Activated naive CD4-positive, alpha-beta T cell (primary cell): ENCODE measurements at places on chromosomes 7 and 10.

- DNase-seq = no peak
Observed at GRCh38 chr10:28008054-28008453, 9.2 kb upstream of the ODAD2 start.

DNA sequence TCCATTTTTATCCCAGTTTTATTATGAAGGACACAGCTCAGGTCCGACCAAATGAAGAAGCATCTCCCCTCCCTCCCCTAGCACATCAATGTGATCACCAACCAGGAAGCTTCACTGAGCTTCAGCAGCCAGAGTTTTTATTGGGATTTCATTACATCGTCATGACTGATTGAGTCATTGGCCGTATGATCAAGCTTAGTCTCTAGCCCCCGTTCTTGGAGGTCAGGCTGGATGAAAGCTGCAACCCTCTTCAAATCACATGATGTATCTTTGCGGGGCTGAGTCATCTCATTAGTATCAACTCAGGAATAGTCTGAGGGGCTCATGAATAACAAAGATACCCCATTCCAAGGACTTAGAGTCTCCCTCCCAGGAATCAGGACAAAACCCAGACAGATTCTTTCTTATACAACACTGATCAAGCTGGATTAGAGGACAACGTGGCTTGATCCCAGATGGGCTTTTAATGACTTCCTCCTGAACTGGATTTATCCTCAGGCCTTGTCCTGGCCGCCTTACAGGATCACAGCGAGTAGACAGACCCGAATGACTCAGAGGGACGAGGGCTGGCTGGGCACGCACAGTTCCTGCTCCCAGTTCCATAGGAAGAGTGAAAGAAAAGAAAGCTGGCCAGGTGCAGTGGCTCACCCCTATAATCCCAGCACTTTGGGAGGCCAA is 14.5 kb downstream of the LIMK1 start:
- DNase-seq = no peak

DNA sequence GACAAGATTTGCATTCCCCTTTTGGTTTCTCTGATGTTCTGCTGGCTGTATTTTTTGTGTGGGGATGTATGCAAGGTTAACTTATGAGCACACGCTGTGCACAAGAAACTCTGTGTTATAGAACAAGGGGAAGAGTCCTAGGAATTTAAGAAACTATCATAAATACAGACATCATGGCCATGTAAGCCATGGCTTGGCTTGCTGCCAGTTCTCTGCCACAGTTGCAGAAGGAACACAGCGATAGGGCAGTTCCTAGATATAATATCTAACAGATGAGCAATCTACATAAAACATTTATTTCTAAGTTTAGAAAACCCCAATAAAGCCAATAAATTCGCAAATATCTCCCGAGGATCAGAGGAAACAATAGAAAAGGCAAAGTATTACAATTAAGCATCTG is 153.3 kb downstream of the LRRTM3 start:
- DNase-seq = no peak

DNA sequence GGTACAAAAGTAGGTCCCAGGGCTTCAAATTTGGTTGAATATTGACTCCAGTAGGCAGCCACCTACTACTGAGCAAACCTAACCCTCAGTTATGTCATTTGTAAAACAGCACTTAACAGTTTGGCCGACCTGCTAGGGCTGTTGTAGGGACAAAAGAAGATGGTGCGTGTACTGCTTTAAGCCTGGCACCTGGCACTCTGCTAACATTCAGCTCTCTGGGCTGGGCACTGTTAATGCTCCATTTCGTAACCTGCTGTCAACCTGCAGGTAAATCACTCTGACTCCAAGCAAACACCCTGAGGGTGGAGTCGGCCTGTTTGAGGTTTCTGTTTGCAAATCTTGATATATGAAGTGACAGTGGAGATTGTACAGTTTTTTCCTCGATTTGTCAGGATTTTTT is 7.2 kb downstream of the ZKSCAN1 start:
- no peak for DNase-seq

GRCh38 chr7:137985253-137985896 is 16.5 kb downstream of the CREB3L2 start:
- DNase-seq = no peak

DNA sequence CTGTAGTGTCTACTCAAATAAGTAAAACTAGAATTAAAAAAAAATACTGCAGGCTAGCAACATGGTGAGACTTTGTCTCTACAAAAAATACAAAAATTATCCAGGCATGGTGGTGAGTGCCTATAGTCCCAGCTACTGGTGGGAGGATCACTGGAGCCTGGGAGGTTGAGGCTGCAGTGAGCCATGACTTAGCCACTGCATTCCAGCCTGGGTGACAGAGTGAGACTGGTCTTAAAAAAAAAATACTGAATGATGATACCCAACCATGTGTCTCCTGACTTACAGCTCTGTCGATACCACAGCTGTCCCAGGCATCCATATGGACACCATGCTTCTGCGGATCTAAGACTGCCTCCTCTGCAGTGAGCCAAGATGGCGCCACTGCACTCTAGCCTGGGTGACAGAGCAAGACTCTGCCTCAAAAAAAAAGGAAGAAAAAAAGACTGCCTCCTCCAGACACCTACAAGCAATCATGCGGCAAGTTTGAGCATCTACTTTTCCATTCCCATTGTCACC is 7.9 kb upstream of the FRAT1 start:
- DNase-seq = no peak

- no peak for DNase-seq
Observed at GRCh38 chr10:6958711-6959110, 378.6 kb upstream of the PRKCQ start.

DNA sequence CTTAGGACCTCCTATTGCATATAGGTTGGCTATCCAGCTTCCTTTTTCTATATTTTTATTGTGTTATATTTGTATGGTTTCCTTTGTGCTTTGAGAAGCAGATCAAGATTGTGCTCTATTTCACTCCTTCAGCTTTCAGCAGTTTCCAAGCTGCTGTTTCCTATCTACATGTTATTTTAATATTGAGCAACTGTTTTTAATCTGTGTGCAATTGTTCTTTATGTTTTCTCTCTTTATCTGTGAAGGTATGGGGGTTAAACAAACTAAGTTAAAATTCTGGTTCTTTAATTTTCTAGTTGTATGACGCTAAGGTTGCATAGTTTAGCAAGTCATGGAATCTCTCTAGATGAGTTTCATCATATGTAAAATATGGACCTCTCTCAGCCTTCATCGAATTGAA is 251.0 kb downstream of the GPR158 start:
- no peak for DNase-seq

- no peak for DNase-seq
Observed at GRCh38 chr10:37654466-37654865, 202.9 kb downstream of the ZNF248 start.

DNA sequence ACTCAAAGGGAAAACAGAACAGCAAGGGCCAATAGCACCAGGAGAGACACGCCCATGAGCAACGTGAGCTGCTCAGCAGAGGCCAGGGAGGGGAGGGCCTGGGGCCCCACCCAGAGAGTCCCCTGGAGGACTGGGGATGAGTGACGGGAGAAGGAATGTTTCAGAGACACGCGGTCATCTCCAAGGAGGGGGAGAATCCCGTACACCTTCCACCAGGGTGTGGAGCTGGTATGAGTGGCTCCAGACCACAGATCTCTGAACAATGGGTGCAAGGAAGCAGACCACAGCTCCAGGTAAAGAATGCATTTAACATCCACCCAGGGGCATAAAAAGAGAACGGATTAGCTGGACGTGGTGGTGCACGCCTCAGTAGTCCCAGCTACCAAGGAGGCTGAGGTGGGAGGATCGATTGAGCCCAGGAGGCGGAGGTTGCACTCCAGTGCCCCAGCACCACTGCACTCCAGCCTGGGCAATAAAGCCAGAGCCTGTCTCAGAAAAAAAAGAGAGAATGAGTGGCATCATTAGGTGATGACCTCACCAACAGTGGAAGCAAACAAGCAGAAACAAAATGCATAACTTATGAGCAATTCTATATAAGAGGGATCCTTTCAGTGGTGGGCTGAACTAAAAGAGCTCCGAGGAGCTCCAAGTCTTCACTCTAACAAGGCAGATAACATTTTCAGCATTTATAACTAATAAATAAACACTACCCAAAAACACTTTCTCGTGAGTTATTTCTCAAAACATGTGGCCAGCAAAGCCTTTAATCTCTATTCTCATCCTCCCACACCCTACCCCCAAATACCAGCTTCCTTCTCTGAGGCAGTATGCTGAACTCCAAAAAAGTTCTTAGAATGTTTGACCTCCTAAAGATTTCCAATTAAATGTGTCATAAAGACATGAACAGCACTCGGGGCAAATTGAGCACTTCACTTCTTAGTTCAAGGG is 12.5 kb downstream of the PSAP start:
- DNase-seq = no peak

DNA sequence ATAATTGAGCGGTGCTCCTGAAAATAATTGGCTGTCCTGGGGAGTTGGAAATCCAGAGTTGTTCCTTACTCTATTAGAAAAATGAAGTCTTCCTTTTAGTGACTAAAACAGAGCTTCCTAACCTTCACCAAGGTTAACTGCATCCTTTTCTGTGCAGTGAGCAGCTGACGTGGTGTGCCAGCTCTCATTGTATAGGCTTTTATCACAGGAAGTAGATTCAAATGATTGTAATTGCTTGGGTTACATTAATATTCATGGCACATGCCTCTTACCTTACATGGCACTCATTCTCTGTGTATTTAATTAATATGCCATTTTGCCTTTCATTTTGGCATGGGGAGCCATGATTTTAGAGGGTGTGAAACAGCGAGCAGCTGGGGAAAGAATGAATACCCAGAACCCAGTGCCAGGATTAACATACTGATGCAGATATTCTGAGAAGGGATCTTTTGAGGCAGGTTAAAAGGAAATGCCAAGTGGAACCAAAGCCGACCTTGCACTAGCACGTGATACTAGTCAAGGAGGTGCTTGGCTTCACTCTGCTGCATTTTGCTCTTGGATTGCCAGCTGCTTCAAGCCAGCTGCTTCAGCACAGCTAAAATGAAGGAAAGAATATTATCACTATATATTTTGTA is 115.3 kb downstream of the ST7 start:
- DNase-seq = no peak

DNA sequence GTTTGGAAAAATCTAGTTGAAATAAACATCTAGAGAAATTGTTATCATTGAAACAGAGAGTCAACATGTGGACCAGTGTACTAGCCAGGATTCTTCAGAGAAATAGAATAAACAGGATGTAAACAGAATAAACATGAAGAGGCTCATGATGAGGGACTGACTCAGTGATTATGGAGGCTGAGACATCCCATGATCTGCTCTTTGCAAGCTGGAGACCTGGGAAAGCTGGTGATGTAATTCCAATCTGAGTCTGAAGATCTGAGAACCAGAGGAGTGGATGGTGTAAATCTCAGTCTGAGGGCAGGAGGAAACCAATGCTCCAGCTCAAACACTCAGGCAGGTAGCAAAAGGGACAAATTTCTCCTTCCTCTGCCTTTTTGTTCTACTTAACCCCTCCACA is 62.9 kb upstream of the FAM180A start:
- no peak for DNase-seq

- no peak for DNase-seq
Observed at GRCh38 chr10:129877773-129878371, 86.2 kb downstream of the EBF3 start.

- DNase-seq = no peak
Observed at GRCh38 chr7:129713544-129713943, 102.0 kb downstream of the NRF1 start.

DNA sequence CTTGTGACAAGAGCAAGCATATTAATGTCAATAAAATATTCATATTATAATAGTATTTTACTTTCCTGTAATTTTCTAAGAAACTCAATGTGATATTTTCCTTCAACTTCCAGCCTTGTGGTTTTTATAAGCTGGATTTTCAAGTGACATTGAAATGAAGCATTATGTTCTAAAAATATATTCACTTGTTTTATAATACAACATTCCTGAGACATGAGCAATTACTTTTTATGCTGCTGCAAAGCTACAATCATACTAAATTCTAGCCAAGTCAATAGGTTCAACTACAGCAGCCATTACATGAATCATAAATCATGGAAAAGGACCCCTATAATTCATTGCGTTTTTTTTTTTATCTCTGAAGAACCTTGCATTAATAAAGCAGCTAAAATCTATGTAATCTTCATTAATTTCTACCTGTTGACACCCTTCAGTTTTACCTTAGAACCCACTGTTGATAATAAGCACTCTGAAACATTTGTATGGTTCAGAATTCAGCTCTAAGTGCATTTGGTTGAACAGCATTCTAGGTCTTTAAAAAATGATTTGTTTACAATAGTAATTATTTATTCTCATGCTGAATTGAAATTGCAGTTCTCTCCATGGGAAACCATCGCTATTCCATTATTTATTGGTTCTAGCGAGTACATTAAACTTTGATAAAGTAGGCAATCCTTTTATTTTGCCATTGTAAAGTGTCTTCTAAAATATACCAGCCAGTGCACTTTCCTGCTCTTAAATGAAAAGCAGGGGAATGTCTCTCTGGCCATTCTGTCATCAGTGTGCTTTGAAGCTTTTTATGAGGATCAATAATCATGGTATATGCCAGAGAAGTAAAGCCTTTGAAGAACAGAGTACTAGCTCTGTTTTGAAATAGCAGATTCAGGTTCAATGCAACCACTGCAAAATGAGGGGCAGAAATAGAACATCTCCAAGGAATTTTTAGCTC is 132.6 kb downstream of the GNAT3 start:
- no peak for DNase-seq

- no peak for DNase-seq
Observed at GRCh38 chr10:123906296-123906695, 14.7 kb upstream of the CPXM2 start.

DNA sequence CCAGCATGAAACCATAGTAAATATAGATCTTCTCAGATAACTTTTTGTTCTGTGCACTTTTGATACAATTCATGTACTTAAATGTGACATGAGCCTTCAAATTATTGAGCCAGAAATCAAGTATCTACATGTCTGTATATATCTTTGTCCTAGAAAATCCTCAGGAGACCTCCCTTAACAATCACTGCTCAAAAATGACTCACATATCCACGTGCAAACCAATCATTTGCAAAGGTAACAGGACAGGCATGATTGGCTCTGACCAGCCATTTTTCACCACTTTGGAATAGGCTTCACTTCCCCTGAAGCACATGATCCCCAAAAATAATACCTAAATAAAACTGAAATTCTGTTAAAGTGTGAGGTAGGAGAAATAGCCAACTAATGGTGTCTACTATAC is 902.5 kb downstream of the PCDH15 start:
- DNase-seq = no peak

DNA sequence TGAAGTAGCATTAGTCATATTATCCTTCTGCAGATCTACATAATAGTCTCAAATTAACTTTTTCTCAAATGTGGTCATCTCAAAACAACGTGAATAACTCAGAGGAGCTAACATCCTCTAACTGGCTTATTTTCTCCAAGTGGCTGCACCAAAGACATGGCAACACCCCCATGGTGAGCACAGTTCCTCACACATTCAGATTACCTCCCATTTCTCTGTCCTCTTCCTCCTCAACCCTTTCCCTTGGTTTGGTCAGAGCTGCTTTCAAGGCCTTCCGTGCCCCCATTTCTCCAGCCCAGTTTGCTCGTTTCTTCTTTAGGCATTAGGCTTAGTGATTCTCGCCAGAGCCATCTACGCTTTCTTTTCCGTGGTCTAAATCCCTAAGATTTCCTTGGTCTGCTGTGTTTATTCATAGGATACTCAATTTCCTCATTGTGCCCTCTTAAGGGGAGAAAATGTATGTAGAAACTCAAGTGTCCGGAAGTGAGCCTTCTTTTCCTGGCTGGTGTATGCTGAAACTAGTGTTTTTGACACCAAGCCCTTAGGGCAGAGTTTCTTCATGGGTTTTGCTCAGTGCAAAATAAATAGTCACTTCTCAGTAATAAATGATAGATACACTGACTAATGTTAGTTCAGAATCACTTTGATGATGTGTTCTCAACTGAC is 2.6 kb downstream of the MET start:
- no peak for DNase-seq

GRCh38 chr7:128112781-128113221 is 81.6 kb upstream of the LRRC4 start:
- DNase-seq = no peak
